ENCODE measurements at places on chromosomes 13 and 19.

- no peak for DNase-seq
These were observed 209.6 kb downstream of the OLFM4 start for GRCh38 chr13:53238261-53238660.

DNA sequence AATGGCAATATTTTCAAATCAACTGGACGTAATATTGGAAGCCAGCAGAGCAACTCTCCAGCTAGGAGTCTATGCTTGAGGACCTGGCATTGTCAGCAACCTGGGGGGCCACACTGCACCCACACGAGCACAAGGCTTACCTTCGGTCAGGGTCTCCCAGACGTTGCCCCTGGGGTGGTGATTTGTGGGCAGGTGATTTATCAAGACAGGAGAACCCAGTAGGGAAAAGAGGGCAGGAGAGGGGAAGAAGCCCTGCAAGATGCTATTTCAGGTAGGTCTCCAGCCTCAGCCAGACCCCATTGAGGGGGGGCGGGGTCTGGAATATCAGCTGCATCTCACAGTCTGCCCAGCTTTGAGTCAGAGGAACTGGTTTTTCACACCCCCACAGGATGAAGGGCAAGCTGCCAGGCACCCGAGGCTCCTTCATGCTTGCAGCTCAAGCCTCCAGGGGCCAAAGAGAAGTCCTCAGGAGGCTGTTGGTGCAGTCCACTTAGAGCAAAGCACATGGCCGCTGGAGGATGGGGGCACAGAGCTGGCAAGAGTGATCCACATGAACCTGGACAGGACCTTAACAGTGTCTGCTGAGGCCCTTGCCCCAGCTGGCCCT, 80.9 kb upstream of the UQCRFS1 start:
- no peak for DNase-seq

DNA sequence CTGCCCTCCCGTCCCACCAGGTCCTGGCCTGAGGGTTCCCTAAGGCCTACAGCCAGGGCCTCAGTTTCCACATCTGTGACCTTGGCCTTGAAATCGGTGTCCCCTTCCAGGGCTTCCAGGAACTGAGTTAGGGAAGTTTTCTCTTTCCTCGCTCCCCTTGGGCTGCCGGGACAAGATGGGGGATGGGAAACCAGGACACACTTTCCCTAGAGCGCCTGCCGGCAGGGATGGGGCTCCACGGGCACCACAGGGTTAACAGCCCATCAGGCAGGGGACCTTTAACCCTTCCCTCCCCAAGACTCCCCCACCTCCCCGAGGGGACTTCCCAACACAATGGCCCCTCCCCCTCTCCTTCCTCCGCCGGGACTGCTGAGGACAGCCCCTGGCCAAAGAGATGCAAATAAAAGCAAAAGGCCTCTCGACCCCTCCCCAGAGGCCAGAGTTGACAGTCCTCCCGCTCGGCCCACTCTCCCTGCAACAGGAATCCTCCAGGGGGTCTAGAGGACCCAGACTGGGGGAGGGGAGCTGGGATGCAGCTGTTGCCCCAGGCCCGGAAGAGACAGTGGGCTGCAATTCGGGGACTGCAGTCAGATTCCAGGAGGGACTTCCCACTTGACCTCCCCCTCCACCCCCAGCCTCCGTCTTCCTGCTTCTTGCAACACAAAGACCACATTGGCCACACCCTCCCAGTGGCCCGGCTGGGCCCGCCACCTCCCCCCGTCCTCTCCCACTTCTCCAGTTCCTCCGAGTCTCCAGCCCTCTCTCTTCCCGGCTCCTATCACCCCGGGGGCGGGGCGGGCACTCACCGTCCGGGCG, 3.4 kb downstream of the BBC3 start:
- peak; percentile 92 for DNase-seq

GRCh38 chr13:36428086-36428485, 4.2 kb upstream of the CCNA1 start:
- DNase-seq: no peak

- DNase-seq: no peak
These were observed 4.2 kb downstream of the FPR3 start for GRCh38 chr19:51799034-51799773.

GRCh38 chr13:111577956-111578605, 257.6 kb downstream of the TEX29 start:
- no peak for DNase-seq

DNA sequence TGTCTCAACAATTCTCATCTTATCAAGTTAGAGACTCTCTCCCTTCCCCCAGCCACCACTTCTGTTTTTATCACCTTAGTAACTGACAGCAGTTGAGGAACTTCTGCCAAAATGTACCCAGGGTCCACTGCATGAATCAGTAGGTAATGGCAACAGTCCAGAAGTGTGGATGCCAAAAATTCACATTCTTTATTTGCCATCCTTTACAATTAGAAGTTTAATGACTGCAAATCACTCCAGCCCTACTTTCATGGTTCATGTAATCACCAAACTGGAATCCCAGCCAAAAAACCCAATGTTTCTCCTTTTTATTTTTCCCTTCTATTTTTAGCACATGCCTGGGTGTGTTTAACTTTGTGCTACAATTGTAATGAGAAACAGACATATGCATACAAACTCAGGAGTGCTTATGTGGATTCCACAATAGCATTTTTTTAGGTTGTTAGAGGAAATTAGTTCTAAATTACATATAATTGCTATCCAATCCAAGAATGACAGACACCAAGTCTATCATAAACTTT, 243.5 kb downstream of the RGCC start:
- no peak for DNase-seq

DNA sequence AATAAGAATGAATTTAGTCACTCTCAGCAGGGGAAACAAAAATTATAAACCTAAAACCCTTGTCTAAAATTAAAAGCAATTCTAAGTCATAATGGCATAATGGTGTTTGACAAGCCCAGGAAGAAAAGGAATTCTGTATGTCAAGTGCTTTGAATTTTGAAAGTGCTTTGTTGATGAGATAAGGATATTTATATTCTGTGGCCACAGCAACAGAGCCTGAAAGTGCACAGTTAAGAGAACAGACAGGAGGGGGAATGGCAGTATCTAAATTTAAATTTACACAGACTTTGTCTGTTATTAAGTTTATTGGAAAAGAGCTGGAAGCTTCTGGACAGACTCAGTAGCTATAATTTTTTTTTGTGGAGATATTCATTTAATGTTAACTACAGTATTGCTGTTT, 69.8 kb downstream of the OLFM4 start:
- no peak for DNase-seq

GRCh38 chr19:32876919-32877285, 7.3 kb upstream of the SLC7A9 start:
- no peak for DNase-seq

DNA sequence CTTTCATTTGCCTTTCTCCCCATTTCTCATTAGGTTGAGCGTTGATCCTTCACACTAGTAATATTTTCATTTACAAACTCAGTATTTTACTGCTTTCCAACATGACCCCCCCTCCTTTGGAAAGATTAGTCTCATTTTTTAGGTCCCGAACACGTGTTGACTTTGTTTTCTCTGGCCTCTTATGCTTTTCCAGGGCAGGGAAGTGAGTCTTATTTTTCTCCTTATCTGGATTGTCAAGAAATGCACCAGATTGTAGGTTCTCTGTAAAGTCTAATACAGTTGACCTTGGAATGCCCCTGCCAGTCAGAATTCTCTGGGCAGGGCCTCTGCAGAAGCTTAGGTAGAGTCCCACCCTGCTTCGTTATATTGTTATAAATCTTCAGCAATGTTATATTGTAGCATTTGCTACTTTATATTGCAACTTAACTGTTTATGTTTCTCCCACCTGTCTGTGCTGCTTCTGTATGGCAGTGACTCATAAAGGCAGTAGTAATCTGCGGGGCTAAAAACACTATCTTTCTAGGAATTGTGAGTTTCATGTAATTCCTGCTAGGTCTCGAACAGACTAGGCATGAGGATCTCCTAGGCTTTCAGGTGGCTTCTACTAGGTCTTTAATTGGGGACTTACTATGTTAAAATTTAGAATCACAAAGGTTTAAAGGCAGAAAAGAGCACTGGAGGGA, 2.0 kb downstream of the TDRD3 start:
- no peak for DNase-seq

DNA sequence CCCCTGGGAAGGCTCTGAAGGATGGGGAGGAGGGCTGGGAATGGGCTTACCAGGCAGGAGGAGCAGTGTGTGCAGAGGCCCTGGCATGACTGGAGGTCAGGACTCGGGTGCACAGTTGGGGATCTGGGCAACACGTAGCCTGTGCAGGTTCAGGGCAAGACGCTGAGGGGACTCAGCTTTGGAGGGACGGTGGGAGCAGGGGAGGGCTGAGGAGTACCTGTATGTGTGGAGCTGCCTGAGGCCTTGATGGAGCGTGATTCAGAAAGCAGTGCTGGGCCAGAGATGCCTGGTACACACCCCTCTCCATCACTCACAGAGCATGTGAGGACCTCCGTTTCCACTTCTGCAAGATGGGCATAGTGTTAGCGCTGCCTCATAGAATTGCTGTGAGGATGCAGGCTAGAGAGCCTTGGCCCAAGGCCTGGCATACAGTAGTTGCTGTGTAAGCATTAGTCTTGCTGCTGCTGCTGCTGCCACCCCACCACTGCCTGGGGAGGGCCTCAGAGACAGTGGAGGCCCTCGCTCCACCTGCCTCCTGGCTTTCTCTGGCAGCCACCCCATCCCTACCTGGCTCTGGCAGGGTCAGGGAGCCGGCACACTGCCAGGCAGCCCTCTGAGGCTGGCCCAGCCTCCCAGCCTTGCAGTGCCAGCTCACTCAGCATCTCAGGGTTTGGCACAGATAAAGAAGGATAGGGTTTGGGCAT, 2.4 kb downstream of the PAK4 start:
- DNase-seq: no peak

DNA sequence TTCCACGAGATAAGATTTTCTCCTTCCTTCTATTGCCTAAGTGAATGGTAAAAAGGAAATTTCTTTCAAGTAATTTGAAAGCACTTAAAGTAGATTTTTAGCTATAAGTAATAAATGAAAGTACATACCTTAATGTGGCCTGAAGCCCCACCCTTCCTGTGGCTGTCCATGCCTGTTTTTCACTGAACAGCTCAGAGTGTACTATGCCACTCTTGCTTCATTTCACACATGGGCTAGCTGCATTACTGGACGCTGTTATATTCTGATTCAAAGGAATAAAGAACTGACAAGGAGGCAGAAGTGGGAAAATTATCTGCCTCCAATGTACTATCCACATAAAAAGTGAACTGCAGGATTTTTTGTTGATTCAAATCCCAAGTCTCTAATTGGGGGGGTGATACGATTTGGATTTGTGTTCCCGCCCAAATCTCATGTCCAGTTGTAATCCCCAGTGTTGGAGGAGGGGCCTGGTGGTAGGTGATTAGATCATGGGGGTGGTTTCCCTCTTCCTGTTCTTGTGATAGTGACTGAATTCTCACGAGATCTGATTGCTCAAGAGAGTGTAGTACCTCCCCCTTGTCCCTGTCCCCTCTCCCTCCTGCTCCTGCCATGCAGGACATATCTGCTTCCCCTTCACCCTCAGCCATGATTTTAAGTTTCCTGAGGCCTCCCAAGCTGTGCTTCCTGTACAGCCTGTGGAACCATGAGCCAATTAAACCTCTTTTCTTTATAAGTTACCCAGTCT, 154.7 kb upstream of the SGCG start:
- DNase-seq: no peak

GRCh38 chr19:9917321-9917720, 19.0 kb downstream of the OLFM2 start:
- DNase-seq: peak; percentile 41

Measured in GM12865 (cell line).